ENCODE measurements at places on chromosomes 13 and 19. TPM values are rescaled to one million over a fixed set of nuclear protein-coding genes. Genes with fewer than 3 reads are reported as not detected.

Gene CPAMD8
- total RNA-seq, result 23.7 TPM

Gene ZNF723
- not detected for total RNA-seq

Gene MUC16
- 75.0 TPM for total RNA-seq

Gene ZNF416
- total RNA-seq, result 4.8 TPM

Gene C19orf67
- not detected for total RNA-seq

Gene RHPN2
- 21.3 TPM for total RNA-seq

Gene LIM2
- total RNA-seq, result not detected

Gene TIMM13
- total RNA-seq, result 81.9 TPM

Gene DCT
- total RNA-seq, result not detected

Gene PGLYRP2
- total RNA-seq, result not detected

Gene CTU1
- 12.6 TPM for total RNA-seq

Gene ZNF607
- total RNA-seq, result 12.5 TPM
